Erythroblast (primary cell): ENCODE measurements at places on chromosomes 1 and 21.

- DNase-seq = no peak
These were observed 47.1 kb upstream of the ATP1A1 start for GRCh38 chr1:116325922-116326321.

- no peak for DNase-seq
These were observed 96.3 kb upstream of the ST6GALNAC5 start for GRCh38 chr1:76770979-76771378.

- DNase-seq = no peak
These were observed 23.2 kb downstream of the CACNA1S start for GRCh38 chr1:201088901-201089525.

DNA sequence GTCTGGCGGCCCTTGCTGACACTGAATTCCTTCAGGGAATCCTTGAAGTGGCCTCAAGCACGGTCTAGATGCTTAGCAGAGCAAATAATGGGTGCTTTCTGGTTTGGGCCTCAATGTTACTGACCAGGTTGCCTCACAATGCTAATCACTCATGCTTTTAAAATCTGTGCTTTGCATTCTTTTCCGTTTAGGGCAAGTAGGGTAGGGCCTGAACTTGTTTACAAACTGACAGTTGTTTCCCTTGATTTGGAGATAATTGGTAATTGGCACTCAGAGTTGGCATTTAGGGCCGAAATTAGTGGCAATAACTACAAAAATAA, 1.4 kb downstream of the VPS13D start:
- no peak for DNase-seq

GRCh38 chr1:115793162-115793561, 24.6 kb upstream of the CASQ2 start:
- peak; percentile 13 for DNase-seq

GRCh38 chr1:215357901-215358300, 209.2 kb upstream of the KCTD3 start:
- DNase-seq = no peak

DNA sequence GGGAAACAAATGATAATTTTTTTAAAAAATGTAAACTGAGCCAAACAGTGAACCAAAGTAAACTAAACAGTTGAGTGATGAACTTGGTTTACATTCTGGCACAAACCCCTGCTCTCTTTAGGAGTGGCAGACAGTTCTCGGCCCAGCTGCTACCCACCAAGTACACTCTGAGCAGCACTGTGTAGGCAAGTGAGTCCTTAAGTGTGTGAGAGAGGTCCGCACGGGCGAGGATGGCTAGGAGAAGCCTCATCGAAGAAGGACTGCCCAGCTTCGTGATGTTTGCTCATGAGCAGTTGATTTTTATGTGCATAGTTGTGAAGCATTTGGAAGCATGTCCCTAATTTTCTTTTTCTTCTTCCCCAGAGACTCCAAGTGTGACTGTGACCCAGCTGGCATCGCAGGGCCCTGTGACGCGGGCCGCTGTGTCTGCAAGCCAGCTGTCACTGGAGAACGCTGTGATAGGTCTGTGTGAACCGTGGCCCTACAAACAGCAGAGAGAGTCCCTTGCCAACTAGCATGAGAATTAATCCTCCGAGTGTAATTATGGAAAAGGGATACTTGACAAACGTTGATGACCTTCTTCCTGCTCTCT, 32.1 kb downstream of the LAMC2 start:
- DNase-seq = no peak

DNA sequence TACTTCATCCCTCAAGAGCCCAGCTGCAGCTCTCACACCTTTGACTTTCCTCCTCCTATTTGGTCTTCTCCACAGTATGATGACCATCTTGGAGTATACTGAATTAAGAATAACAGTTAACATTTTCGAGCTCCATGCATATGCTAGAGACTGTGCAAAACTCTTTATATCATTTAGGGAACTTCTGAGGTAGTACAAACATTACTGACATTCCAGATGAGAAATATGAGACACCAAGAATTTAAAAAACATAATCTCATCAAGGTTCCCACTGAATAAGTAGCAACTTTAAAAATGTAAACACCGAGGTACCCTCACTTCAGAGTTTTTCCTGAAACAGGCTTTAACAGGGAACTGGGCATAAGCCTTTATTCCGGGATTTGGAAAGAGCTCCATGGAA, 22.7 kb downstream of the FMO3 start:
- no peak for DNase-seq

GRCh38 chr1:54274448-54274847, 74.5 kb downstream of the MRPL37 start:
- DNase-seq = no peak

- DNase-seq = no peak
These were observed 24.3 kb upstream of the ATF3 start for GRCh38 chr1:212584092-212584886.

DNA sequence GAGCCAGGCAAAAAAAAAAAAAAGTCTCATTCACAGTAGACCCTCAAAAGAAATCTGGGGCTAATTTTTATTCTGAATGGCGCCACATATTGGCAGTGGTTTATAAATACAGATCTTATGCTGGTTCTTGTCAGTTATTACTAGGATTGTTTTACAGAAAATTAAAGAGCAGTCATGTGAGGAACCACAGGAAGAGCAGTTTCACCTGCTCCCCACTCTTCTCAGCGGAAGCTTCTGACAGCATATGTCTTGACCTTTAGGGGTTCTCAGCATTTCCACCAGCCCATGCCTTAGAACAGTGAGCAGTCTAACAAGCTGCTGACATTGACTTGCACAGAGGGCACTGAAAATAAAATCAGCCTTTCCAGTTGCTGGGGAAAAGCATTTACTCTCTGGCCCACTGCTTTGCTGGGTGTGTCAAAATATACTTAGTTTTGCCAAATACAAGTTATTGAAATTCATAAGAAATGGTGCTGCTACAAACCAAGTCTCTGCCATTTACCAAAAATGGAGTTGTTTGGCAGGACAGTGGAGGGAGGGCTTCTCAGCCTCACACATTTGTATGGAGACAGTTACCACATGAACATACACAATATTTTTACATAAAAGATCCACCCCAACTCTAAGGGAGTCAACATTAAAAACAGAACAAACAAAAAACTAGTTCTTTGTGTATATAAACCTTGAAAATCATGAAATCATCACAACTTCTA, 144.2 kb downstream of the SYT2 start:
- DNase-seq = no peak

DNA sequence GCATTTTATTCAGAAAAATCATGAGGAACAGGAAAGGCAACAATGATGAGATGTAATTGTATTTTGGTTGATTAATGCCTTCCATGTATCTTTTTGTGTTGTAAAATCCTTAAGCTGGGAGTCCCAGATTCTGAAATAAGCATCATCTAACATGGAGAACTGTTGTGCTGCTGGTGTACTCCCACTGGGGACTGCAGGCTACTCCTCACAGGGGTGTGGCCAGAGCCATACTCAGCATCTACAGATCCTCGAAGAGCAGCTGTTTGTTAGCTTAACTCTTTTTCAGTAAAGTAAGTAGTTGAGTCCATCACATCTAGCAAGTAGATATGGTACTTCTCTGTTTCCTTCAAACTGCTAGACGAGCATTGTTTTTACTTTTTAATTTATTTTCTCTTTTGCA, 358.0 kb downstream of the BRINP3 start:
- no peak for DNase-seq

- no peak for DNase-seq
These were observed 24.7 kb downstream of the RGS1 start for GRCh38 chr1:192600275-192600674.

DNA sequence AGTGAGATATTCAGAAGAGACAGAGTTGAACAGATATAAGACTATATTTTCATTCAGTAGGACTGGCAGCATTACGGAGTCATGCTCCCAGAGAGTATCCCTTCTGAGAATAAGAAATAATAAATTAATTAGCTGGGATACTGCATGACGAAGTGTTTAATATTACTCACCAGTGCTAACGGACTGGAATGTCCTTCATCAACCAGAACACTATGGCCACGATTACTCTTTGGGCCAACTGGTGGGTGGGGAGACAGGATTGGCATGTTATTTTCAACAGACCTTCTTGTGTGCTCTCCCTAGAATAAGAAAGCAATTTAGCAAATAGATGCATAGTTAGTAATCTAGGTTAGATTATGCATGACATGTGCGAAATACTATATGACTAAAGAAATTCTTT, 32.4 kb downstream of the ERICH3 start:
- no peak for DNase-seq

GRCh38 chr1:201559679-201560162, 20.8 kb downstream of the NAV1 start:
- DNase-seq = peak; percentile 74

- DNase-seq = no peak
These were observed 164.0 kb downstream of the NEK7 start for GRCh38 chr1:198320759-198321158.

GRCh38 chr21:18285379-18285778, 40.7 kb downstream of the CHODL start:
- no peak for DNase-seq

- DNase-seq = no peak
These were observed 172.7 kb downstream of the TGFBR3 start for GRCh38 chr1:91712981-91713841.

DNA sequence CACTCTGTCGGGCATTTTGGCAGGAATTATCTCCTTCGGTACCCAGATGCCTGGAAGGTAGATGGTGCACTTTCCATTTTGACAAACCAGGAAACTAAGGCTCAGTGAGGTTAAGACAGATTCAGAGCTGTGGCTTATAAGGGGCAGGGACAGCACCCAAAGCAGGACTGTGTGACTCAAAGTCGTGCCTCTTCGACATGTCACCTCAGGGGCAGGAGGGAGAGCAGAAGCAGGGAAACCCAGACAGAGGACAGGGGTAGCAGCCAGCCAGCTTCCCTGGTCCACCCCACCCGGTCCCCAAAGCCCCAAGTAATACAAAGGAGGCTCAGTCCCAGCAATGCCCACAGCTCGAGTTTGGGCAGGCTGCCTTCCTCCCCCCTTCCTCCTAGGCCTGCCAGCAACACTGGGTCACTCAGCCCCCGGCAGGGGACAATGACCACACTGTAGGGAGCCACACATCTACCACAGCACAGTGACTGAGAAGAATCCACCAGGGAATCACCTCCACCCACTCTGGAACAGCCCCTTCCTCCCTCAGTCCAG, 2.5 kb downstream of the RHOC start:
- no peak for DNase-seq

DNA sequence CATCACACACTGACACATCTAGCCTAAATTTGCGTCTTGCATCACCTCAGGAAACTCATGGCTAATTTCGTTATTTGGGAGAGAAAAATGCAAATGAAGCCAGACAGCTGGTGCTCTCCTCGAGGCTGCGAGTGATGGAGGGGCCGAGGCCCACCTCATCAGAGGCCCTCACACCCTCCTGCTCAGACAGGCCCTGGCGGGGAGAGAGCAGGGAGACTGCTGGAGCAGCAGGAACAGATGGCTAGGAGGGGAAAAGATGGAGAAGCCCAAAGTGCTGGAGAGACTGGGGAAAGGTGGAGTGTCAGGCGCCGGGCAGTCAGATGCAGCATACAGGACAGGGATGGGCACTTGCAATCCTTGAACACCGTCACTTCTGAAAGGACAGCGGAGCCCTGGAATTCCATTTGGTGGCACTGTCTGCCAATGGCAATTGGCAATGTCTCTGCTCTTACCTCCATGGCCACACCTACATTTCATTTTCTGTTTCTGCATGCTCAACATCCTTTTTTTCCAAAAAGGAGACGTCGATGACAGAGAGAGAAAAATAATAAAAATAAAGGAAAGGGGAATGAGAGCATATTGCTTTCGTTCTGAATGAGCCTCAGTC, 286.2 kb downstream of the SPATA17 start:
- DNase-seq = no peak

GRCh38 chr1:91736715-91737615, 149.0 kb downstream of the TGFBR3 start:
- no peak for DNase-seq

GRCh38 chr1:208808301-208808700, 564.1 kb upstream of the PLXNA2 start:
- DNase-seq = no peak

GRCh38 chr21:40517646-40518045, 329.3 kb downstream of the DSCAM start:
- DNase-seq = no peak

GRCh38 chr1:56397811-56398231, 181.5 kb downstream of the PLPP3 start:
- no peak for DNase-seq

DNA sequence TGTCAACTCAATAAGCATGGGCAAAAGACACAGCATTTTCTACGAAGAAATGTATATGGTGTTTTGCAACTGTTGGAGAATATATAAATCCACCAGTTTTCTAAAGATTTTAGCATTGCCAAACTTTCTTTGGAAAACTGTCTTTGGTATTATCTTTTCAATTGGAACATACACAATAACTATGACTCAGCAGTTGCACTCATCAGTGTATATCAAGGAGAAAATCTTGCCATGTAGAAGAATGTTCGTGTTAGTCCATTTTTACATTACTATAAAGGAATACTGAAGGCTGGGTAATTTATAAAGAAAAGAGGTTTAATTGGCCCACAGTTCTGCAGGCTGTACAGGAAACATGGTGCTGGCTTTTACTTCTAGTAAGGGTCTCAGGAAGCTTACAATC, 41.1 kb downstream of the PRKAA2 start:
- DNase-seq = no peak

GRCh38 chr21:44484498-44485253, 29.4 kb downstream of the LRRC3 start:
- no peak for DNase-seq

DNA sequence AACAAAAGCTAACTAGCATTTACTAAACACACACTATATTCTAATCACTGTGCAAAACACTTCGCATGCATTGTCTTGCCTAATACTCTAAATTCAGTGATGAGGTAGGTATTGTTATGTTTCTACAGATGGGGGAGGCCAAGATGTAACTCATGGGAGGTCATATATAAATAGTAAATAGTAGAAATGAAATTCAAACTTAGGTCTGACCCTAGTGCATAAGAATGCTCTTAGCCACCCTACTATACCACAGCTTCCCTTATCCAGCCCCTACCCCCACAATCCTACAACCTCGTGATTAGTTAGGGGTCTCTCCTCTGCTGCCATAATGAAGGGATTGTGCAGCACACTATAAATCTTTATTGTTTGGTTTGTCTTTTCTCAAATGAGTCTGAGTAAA, 3.3 kb downstream of the PFDN2 start:
- no peak for DNase-seq

DNA sequence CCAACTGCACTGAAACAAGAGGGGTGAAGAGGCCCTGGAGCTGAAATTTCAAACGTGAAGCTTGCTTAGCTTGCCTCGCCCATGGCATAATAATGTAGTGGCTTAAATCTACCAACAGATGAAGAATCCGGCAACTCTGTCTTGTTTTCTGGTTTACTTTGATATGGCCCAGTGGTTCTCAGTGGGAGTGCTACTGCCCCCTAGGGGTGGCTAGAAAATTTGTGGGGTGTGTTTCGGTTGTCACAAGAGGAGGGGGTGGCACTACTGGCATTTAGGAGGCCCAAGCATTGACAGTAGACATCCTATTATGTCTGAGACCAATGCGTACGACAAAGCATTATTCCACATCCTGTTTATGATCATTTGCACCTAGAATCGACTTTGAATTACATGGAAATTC, 51.9 kb upstream of the C8B start:
- peak; percentile 27 for DNase-seq
